ENCODE measurements at places on chromosomes 16 and 17.
A peak's percentile ranks its signal among the peaks of the same experiment; 100 is the strongest.

- DNase-seq = no peak
Measured at GRCh38 chr16:80007231-80007630, 406.7 kb upstream of the MAF start.

DNA sequence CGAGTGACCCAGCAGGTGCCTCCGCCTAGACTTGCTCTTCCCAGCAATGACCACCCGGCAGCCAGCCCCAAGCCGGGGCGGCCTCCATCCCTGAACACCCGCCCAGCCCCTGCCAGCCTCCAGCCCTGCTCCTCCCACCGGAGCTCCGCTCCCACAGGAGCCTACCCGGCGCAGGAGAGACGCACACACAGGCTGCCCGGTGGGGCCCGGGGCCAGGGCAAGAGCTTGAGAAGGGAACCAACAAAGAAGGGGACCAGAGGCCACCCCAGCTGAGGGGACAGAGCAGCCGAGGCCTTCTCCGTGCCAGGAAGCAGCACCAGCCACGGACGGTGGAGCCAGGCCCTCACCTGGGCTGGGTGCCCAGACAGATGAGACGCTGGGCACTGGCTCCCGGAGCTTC, 13.8 kb downstream of the PKD1 start:
- DNase-seq = no peak

- DNase-seq = no peak
Measured at GRCh38 chr16:53433930-53434376, 318 bp upstream of the RBL2 start.

DNA sequence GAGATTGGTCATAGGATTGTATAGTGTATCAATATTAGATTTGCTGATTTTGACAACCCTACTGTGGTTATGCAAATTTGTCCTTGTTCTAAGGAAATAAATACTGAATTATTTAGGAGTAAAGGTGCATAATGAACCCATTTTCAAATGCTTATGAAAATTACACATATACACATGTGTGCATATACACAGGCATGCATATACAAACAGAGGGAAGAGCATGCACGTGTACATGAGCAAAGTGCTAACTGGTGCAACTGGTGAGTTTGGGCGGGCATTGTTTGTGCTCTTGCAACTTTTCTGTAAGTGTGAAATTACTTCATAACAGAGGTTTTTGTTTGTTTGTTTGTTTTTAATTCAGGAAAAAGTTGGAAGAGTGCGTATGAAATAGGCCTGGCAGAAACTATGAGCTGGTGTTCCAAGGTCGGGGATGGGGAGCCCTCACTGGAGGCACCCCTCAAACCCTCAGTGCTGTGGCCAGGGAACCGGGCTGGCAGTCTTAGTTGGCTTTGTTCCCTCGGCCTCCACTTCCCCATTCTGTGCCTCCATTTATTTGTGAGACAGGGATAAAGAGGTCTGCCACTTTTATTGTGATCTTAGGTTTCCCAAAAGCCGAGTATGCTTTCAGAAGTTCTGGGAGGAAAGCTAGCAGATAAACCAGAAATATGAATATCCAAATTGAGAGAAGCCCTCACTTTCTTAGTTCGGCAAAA, 5.8 kb downstream of the DEXI start:
- no peak for DNase-seq

DNA sequence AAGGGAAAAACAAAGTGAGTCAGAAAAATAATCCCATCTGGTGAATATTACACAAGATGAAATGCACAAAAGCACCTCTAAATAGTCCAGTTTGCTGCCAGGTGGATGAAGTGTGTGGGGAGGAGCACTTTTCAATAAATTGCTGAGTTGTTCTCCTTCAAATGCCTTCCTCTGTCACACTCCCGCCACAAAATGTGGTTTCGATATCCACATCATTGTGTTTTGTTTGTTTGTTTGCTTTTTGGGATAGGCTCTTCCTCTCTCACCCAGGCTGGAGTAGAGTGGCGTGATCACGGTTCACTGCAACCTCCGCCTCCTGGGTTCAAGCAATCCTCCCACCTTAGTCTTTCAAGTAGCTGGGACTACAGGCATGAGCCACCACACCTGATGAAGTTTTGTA, 24.6 kb upstream of the SHISA9 start:
- peak; percentile 81 for DNase-seq

DNA sequence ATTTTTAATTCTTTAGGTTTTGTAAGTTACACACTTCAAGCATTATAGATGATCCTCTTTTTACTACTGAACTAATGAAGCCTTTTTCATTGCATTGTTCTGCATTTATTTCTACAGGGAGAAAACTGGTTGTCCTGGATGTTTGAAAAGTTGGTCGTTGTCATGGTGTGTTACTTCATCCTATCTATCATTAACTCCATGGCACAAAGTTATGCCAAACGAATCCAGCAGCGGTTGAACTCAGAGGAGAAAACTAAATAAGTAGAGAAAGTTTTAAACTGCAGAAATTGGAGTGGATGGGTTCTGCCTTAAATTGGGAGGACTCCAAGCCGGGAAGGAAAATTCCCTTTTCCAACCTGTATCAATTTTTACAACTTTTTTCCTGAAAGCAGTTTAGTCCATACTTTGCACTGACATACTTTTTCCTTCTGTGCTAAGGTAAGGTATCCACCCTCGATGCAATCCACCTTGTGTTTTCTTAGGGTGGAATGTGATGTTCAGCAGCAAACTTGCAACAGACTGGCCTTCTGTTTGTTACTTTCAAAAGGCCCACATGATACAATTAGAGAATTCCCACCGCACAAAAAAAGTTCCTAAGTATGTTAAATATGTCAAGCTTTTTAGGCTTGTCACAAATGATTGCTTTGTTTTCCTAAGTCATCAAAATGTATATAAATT, 53.0 kb downstream of the TUBD1 start:
- no peak for DNase-seq

- no peak for DNase-seq
Measured at GRCh38 chr17:74055508-74056160, 147.8 kb upstream of the RPL38 start.

- DNase-seq = no peak
Measured at GRCh38 chr16:80230328-80231120, 310.3 kb upstream of the DYNLRB2 start.

- DNase-seq = no peak
Measured at GRCh38 chr16:2809149-2809760, 7.8 kb upstream of the PRSS21 start.

GRCh38 chr16:77033516-77033915, 157.5 kb upstream of the MON1B start:
- DNase-seq = no peak

DNA sequence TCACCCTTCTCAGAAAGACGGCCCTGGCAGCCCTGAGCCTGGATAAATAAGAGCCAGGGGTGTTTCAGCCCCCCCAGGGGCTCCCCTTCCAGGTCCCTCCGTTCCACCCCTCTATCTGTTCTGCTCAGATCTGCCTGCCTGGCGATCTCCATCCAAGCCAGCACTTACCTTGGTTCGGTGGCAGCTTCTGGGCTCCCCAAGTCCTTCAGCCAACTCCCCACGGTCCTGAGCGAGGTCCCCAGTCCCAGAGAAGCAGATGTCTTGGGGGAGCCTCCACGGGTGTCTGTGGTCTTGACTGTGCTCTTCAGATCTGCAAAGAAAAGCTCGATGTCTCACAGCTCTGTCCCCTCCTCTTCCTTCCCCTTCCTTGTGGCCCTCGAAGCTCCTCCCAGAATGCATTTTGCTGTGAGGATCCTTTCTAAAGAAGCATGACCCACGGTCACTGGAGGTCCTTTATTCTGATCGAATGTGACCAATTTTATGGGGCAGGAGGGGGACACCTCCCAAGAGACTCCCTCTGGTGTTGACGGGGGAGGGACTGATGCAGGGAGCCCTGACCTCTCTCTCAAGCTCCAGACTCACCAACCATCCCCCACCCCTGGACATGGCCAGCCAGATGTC, at the start of gene PIK3R6:
Gene PIK3R6 (minus strand): TSS at position 314 of the 621 bp plus-strand sequence. CDS start 17,880 bp downstream, outside the sequence.
- no peak for DNase-seq

GRCh38 chr17:33469421-33469820, 176.3 kb upstream of the ASIC2 start:
- no peak for DNase-seq

DNA sequence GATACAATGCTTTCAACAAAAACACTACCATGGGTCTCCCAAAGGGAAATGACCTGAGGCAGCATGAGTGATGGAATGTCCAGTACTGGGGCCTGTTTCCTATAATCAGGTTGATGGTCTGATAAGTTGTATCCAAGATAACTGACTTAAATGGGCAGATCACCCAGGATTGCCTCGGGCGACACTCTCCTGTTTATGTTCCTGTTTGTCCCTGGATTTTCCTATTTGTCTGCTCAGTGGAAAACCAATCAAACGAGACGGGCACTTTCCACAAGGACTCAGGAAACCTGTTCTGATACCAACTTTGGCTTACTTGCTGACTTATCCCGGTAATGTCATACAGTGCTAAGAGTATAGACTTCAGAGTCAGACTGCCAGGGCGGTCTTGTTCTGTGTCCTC, 27.4 kb downstream of the USP43 start:
- no peak for DNase-seq

GRCh38 chr17:70370816-70371215, 201.5 kb downstream of the KCNJ2 start:
- no peak for DNase-seq

DNA sequence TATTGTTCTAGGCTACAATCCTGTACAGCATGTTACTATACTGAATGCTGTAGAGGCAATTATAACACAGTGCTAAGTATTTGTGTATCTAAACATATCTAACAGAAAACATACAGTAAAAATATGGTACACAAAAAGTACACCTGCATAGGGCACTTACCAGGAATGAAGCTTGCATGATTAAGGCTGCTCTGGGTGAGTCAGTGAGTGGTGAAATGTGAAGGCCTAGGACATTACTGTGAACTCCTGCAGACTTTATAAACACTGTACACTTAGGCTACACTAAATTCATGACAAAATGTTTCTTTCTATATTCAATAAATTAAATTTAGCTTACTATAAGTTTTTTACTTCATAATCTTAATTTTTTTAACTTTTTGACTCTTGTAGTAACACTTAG, 37.1 kb downstream of the AMFR start:
- no peak for DNase-seq

- no peak for DNase-seq
Measured at GRCh38 chr16:51747329-51747728, 596.3 kb upstream of the SALL1 start.

DNA sequence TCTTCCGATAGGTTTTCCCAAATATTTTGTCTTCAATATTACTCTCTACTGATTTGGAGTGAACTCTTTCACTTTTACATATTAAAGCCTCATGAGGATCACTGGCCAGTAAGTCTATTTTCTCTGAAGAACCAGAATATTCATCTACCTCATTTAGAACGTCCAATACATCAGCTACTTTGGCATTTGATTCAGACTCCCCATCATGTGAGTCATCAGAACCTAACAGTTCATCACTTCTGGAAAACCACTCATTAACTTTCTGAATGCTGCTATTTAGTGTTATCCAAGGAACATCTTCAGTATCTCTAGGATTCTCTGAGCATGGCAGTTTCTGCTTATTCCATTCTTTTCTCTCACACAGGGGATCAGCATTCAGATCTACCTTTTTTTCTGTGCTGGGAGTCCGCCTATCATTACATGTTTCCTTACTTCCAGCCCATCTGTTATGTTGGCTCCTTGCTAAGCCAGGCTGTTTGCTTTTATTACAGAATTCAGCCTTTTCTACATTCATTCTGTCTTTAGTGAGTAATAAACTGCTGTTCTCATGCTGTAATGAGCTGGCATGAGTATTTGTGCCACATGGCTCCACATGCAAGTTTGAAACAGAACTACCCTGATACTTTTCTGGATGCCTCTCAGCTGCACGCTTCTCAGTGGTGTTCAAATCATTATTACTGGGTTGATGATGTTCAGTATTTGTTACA, 30.9 kb downstream of the BRCA1 start:
- no peak for DNase-seq

GRCh38 chr17:44186307-44187130, at the start of gene TMUB2:
TMUB2 (plus strand) TSS chr17:44186972; CDS start chr17:44187709, 737 bp downstream.
- peak; percentile 99 for DNase-seq

DNA sequence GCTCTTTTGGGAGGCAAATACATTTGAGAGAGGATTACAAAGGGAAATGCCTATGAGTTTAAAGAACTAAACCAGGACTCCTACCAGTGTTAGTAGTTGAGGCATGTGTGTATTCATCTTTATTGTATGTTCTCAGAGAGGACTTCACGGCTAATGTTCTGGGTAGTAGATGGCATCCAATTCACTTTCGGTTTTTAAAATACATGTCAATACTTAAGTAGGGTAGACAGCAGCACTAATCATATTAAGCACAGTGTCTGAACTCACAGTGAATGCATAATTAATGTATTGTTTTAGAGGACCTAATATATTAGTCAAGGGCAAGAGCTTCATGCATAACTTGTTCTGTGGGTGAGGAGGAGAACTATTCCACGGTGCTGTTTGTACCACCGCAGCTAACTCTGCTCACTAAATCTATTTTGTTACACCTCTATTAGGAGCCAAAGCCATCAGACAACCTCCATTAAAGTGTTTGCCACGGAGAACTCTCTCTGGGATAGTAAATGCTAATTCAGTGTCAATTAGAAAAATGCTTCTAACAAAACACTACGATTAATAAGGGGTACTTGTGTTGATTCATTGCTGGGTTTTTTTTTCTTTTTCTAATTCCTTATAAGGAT, 56.3 kb downstream of the COX10 start:
- no peak for DNase-seq

- DNase-seq = no peak
Measured at GRCh38 chr17:63967953-63968352, 4.8 kb downstream of the SCN4A start.

DNA sequence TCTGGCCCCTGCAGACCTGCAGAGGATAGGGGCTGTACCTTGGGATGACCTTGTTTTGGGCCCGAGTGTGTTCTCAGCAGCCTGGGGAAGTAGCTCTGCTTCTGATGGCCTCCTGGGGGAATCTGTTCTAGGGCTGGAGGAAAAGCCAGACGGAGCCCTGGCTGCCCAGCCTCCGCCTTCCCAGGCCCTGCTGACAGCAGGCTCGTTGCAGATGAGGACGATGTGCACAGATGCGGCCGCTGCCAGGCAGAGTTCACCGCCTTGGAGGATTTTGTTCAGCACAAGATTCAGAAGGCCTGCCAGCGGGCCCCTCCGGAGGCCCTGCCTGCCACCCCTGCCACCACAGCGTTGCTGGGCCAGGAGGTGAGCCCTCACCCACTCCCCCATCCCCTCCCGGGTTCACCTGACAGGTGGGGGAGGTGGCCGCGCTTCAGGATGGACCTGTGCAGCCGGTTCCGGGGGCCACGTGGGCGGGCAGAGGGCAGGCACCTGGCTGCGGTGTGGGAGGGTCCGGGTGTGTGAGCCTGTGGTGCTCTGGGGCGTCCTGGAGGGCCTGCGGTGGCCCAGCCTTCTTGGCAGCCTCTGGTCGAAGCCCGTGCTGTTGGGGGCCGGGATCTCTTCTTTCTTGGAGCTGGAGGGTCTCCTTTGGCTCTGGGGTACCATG, 4.9 kb downstream of the E4F1 start:
- no peak for DNase-seq

GRCh38 chr17:55990332-55991006, 162.8 kb upstream of the ANKFN1 start:
- no peak for DNase-seq

DNA sequence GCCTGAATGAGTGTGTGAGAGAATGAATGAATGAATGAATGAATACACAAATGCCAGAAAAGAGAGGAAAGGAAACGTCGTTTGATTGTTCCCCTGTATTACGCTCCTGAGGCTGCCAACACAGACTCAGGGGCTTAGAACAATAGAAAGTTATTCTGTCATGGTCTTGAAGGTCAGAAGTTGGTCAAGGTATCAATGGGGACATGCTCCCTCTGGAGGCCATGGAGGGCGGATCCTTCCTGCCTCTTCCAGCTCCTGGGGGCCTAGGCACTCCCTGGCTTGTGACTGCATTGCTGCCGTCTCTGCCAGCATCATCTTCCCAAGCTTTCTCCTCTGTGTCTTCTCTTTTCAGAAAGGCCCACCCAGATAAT, 1.5 kb upstream of the SLC38A8 start:
- peak; percentile 27 for DNase-seq
